ENCODE measurements at places on chromosomes 7 and 10.

GRCh38 chr10:85934586-85934985, 432.0 kb downstream of the GRID1 start:
- H3K36me3 ChIP-seq = no peaks in the 10 kb centered on the region
- no peak for DNase-seq
- no peaks in the 10 kb centered on the region for H3K27me3 ChIP-seq
- H3K4me3 ChIP-seq = no peak overlapping the region

DNA sequence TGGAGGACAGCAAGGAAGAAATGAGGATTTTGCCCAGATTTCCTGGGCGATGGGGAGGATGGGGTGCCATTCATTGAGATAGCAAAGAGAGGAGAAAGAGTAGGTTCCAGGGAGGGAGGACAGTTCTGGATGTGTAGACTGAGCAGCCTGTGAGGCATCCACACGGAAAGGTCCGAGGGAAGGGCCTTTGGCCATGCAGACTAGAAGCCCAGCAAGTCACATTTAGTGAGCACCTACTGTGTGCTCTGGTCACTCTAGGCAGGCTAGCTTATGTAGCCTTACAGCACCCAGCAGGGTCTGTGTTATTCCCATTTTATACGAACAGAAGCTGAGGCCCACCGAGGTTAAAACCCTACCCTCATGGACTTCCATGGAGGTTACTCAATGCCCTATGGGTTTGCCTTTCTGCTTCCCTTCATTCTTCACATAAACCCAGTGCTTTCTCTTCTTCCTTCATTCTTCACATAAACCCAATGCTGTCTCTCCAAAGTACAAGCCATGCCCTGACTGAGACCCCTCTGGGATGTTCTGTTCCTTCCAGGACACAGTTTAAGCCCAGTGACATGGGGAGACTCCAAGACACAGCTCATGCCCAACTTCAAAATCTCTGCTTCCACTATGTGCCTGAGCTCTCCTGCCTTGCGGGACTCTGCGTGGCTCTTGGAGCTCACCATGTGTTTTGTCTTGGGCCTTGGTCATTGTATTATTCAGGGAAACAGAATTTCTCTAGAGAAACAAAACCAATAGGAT, 13.7 kb downstream of the IL2RA start:
- no peak for DNase-seq
- no peak overlapping the region for H3K27ac ChIP-seq
- no peak overlapping the region for H3K4me3 ChIP-seq
- H3K36me3 ChIP-seq = no peaks in the 10 kb centered on the region
- H3K27me3 ChIP-seq = peaks cover 5% of the 10 kb centered on the region

DNA sequence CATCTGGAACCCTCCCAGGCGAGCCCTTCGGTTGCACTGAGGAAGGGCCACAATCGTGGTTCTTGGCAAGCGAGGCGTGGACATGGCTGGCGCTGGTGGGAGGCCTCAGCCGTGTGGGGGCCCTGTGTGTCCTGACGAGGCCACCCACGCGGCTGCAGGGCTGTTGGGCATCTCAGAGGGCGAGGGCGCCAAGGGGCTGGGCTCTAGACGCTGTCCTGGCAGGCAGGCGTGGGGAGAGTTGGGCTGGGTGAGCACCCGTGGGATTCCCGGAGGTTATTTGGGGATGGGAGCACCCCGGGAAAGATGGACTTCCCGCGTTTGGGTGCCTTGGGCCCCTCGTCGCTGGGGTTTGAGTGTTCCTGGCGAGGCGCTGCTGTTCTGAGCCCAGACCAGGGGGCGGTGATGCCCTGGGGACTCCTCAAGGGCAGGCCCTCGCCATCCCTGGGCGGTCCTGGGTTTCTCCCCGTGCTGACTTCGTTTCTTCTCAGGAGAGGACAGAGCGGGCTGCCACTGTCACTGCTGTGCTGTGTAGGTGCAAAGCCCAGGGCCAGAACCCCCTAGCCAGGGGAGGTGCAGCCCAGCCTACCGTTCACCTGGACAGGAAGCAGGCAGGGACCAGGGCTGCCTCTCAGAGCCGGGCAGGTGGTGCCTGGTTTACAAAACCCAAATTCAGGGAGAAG, 87.2 kb downstream of the DNAJB6 start:
- H3K27ac ChIP-seq = no peak overlapping the region
- H3K4me1 ChIP-seq = no peaks in the 10 kb centered on the region
- DNase-seq = no peak
- no peak overlapping the region for H3K4me3 ChIP-seq

DNA sequence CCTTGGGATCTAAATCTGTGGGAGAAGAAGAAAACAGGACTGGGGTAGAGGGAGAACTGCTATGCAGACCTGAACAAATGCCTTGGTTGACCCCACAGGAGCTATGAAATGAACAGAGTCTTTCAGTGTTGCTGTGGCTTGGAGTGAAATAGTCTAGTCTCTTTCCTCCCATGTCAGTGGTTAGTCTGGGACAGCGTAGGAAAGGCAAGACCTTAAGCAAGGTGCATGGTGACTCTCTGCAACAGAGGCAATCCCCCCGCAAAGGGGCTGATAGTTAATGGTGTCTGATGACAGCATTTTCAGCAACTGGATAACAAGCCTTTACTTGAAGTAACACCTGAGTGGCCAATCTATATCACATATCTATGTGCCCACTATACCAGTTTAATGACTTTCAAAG, 62.3 kb downstream of the ARL4A start:
- H3K27me3 ChIP-seq = no peaks in the 10 kb centered on the region
- no peaks in the 10 kb centered on the region for H3K36me3 ChIP-seq
- H3K4me1 ChIP-seq = no peaks in the 10 kb centered on the region
- no peak for DNase-seq
- no peak overlapping the region for H3K4me3 ChIP-seq

GRCh38 chr10:84423719-84424118, 95.3 kb downstream of the CCSER2 start:
- no peak overlapping the region for H3K27ac ChIP-seq
- H3K4me3 ChIP-seq = no peak overlapping the region
- peaks cover 7% of the 10 kb centered on the region for H3K4me1 ChIP-seq
- H3K36me3 ChIP-seq = no peaks in the 10 kb centered on the region
- no peaks in the 10 kb centered on the region for H3K27me3 ChIP-seq

Measured in hepatocyte (in vitro differentiated cells).